ENCODE measurements at places on chromosomes 5 and 9.

- DNase-seq: no peak
Observed at GRCh38 chr5:139514486-139514856, 31.9 kb upstream of the STING1 start.

- DNase-seq: no peak
Observed at GRCh38 chr9:77680581-77680980, 32.5 kb upstream of the GNA14 start.

GRCh38 chr5:15080219-15080618 lies 208.6 kb upstream of the ANKH start:
- DNase-seq: no peak

GRCh38 chr5:77935506-77936364 lies 159.6 kb upstream of the TBCA start:
- no peak for DNase-seq

- no peak for DNase-seq
Observed at GRCh38 chr9:68744426-68744825, 39.4 kb downstream of the PIP5K1B start.

All from activated CD8-positive, alpha-beta memory T cell treated with anti-CD3 and anti-CD28 coated beads for 1 hour (primary cell).